ENCODE measurements at places on chromosomes 7 and 10. TPM values are rescaled to one million over a fixed set of nuclear protein-coding genes. Genes with fewer than 3 reads are reported as not detected.

The ADAM22 gene
- total RNA-seq, result 3.1 TPM

The C10orf120 gene
- not detected for total RNA-seq

The OPALIN gene
- total RNA-seq, result not detected

The TUBB8 gene
- not detected for total RNA-seq

GRCh38 chr10:60937784-60938654 is 6.0 kb downstream of the RHOBTB1 start:
- peak; percentile 35 for DNase-seq

GRCh38 chr10:94075506-94075905 is 81.8 kb downstream of the PLCE1 start:
- DNase-seq, result no peak

GRCh38 chr10:72353028-72353964 is 1.4 kb downstream of the DNAJB12 start:
- no peak for DNase-seq

GRCh38 chr7:159031135-159031701 is 113.4 kb downstream of the VIPR2 start:
- DNase-seq, result no peak

- DNase-seq, result no peak
These were observed 6.4 kb downstream of the UBTD1 start for GRCh38 chr10:97505152-97505551.

DNA sequence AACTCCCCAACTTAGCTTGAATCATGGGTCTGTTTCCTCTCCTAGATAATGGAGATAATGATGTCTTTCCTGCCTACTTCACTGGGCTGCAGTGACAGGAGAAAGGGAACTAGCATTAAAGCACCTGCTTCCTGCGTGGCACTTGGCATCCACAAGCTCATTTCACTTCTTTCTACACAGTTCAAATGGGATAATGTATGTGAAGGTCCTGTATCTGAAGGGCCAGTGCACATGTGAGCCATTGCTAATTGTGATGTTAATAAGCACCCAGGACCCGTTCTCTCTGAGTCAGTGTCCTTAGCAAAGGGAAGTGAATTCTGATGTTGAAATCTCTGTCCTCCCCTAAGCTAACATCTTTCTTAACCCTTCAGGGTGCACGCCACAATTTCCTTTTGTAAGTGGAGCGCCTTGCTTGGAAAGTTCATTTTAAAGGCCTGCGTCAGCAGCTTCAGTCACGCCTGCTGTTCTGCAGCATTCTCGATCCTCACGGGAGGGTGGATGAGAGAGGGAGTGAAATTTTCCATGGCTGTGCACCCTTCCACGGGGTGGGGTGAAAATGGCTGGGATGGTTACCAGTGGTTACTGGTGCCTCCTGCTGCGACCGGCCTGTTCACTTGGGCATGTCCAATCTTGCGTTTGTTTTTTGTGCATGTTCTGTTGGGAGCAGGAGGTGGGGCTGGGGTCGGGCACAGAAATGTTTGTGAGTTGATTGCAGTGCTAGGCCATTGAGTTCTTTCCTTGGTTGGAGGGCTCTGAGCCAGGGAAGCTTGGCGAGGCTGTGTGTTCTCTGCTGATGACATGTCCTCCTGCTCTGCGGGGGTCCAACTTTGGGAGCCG is 59.2 kb downstream of the HK1 start:
- peak; percentile 38 for DNase-seq

DNA sequence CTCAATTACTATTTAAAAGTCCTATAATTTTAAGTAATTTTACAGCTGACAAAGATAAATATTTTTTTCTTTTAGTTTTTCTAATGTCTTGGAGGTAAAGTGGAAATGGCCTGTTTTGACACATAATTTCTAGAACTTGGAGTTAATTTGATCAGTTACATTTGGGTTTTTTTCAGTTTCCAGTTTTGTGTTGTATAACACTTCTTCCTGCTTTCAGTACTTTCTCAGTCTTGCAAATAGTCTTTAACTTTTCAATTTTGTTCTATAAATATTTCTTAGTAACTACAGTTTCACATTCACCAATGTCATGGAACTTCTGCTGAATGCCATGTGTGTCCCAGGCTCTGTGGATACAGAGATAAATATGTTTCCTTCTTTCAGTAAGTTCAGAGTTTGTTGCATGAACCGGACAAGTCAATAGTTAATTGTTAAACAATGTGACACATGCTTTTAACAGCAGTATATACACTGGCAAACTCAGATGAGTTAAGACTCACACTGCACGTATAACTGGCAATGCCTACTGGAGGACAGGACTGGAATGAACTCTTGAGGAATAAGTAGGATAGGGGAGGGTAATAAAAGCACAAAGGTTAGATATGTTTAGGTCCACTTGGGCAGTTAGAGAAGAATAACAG is 4.6 kb downstream of the SHOC2 start:
- DNase-seq, result no peak

DNA sequence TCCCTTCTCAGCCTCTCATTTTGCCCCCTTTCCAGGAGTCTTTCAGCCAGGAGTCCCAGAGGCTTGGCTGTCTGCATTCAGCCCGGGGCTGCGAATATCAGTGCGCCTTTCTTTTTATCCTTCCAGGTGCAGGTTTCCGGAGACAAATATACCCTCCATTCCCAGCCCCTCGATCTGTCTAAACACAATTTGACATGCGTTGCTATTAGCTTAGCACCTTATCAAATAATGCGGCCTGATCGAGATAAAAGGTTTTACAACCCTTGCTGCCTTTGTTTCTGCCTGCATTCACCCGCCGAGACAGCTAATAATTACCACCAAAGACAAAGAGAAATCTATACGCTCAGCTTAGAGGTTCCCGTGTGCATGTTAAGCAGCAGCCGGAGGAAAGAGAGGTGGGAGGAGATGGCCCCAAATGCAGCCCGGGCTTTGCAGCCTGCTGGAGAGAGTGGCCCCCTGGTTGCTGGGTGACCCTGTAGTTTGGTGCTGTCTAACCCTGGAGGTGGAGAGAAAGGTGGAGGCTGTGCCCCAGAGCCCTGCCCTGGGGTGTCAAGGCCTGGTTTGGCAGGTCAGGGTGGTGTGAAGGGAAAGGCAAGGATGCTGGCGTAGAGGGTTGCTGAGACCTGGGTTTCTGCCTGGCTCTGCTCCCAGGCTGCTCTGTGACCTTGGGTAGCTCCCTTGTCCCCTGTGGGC is 185.3 kb downstream of the RPS24 start:
- DNase-seq, result no peak

DNA sequence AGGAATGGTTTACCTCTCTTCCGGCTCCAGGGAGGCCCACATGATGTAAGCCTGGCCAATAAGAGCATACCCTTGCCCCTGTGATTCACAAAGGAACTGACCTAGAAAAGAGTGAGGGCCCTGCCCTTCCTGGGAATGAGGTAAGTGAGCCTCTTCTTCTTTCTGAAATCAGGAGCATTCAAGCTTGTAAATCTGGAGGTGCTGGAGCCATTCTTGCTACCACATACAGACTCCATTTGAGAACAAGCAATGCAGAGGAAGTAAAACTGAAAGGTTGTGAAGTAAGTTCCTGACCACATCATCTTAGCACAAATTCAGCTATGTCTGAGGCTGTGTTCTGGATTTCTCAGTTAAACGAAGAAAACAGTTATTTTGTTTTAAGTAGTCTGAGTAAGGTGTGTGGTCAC is 132.2 kb downstream of the CD36 start:
- DNase-seq, result peak; percentile 51

DNA sequence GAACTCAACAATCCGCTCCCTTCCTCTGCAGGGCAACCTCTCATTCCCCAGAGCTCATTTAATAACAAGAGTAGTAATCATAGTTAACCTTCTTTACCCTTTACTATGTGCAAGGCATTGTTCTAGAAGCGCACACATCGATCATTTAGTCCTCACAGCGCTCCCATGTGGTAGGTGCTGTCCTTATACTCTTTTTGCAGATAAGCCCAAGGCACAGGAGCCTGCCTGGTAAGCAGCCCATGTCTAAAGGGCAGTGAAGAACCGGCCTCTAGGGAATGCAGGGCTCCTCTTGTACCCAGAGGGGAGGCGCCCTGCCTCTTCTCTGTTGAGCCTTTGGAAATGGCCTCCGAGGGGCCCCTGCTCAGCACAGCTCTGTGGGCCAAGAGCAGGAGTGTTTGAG is 14.3 kb downstream of the CHST3 start:
- DNase-seq, result no peak

Data from A172 (cell line).